ENCODE measurements at places on chromosomes 13 and 19.

GRCh38 chr19:40261631-40262030 lies 23.5 kb downstream of the AKT2 start:
- no peak for DNase-seq

DNA sequence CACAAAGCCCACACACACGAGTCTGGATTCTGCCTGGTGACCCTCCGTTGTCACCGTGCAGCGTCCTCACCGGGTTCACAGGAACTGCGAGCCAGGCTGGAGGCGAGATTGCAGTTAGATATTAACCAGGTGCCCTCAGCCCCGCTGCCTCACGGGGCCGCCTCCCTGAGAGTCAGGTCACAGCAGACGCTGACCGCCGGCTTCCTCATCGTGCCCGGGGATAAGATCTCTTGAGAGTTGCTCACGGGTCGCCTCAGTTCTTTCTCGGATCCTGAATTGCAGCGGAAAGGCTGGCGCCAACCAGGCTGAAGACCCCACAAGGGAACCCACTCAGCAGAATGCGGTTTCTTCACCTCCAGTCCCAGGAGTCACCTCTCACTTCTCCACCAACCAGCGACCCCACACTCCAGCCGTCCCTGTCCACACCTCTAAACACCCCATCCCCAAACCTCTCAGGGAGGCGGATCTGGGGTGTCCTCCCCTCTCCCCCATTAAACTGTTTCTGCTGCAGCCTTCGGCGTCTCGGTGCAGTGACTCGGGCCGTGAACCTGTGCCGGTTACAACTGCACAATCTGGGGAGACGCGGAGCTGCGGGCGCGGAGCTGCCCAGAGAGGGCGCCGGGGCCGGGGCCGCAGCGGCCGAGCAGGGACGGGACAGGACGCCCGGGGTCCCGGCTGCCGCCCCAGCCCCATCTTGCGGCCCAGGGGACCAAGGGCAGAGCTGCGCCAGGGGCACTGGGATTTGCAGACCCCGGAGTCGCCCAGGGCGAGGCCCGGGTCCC lies 591 bp downstream of the ZNF823 start:
- peak; percentile 13 for DNase-seq

DNA sequence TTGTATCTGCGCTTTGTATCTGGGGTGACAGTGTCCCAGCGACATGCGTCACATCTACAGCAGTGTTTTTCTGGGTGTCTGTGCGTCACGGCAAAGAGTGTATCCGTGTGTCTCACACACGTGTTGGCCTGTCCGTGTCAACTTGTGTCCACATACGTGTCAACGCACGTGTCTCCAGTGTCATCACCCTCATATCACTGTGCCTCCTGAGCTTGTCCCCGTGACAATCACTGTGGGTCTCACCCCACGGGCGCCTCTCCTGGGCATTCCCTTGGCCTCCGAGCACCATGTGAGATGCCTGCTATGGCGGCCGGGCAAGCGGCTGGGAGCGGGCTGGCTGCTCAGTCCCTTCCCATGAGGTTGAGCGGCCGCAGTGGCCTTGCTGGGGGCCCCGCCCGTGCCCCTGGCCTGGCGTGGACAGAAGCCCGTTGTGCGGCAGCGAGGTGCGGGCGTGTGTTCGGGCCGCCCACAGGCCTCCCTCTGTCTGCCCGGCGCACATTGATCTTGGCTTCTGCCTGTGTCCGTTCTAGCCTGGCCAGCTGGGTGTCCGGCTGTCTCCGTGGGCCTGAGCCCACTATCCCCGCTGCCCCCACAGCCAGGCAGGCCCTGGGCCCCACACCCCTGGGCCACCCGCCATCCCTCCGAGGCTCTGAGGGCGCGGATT lies 6.4 kb downstream of the NFIX start:
- DNase-seq, result no peak

DNA sequence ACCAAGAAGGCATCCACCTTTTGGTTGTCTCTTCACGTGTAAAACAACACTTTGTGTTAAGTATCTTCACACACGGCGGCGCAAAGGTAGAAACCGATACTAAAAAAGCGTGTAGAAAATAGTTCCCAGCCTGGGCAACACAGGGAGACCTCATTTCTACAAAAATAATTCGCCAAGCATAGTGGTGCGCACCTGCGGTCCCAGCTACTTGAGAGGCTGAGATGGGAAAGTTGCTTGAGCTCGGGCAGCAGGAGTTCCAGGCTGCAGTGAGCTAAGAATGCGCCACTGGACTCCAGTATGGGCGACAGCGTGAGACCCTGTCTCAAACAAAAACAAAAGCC lies 573 bp upstream of the ERCC5 start:
- DNase-seq, result no peak

- no peak for DNase-seq
Measured at GRCh38 chr13:79359064-79359463, 47.0 kb downstream of the RBM26 start.

GRCh38 chr19:6069268-6069791 lies 41.0 kb downstream of the RFX2 start:
- DNase-seq, result no peak

DNA sequence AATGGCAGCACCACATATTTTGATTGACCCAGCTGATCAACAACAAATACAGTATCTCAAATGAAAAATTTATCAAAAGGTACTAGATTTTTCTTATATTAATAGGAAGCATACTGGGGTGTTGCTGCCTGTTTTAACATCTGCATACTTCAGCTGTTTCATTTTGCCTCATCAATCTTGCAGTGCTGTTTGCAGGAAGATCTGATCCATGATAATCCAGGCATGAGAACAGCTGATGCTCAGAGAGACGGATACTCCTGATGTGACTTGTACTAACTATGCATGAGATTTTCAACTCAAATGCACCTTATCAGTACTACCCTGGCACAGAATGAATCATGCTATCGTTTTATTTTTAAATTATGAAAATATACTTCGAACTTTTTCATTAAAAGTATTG lies 2136.8 kb downstream of the PCDH9 start:
- no peak for DNase-seq

DNA sequence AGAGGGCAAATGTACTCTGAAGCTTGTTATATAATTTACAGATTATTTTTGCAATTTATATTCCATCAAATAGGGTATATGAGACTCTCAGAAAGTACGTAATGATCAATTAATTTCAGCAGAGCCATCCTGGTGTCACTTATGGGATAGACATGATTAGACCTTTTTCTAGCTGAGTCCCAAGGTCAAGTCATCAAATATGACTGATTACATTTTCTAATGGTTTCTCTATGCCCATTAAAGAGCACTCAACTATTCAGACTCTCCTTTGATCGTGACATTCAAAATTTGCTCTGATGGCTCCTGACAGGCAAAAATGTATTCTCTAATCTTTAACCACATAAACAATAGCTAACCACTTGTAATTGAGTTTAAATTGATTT lies 469.2 kb downstream of the COG6 start:
- no peak for DNase-seq

- no peak for DNase-seq
Measured at GRCh38 chr13:98559169-98559568, 17.7 kb downstream of the STK24 start.

- DNase-seq, result peak; percentile 60
Measured at GRCh38 chr13:106570299-106570852, 2.4 kb upstream of the ARGLU1 start.

DNA sequence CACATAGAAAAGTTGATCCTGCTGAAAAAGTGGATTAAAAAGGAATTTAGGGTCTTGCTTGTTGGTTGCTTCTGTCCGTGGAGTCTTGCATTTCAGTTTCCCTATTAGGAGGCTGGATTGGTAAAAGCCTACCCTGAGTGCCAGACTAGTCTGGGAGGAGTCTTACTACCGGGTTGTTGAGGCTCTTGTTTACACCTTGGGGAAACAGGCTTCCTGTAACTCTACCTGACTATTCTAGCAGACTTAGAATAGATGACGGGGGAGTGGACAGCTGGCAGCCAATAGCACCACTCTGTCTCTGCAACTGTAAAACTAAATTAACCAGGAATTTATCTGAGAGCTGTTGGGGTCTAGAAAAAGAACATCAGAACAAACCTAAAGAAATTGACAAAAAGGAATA lies 11.3 kb upstream of the MPHOSPH8 start:
- no peak for DNase-seq

GRCh38 chr13:106680796-106681472 lies 113.0 kb upstream of the ARGLU1 start:
- DNase-seq, result no peak

DNA sequence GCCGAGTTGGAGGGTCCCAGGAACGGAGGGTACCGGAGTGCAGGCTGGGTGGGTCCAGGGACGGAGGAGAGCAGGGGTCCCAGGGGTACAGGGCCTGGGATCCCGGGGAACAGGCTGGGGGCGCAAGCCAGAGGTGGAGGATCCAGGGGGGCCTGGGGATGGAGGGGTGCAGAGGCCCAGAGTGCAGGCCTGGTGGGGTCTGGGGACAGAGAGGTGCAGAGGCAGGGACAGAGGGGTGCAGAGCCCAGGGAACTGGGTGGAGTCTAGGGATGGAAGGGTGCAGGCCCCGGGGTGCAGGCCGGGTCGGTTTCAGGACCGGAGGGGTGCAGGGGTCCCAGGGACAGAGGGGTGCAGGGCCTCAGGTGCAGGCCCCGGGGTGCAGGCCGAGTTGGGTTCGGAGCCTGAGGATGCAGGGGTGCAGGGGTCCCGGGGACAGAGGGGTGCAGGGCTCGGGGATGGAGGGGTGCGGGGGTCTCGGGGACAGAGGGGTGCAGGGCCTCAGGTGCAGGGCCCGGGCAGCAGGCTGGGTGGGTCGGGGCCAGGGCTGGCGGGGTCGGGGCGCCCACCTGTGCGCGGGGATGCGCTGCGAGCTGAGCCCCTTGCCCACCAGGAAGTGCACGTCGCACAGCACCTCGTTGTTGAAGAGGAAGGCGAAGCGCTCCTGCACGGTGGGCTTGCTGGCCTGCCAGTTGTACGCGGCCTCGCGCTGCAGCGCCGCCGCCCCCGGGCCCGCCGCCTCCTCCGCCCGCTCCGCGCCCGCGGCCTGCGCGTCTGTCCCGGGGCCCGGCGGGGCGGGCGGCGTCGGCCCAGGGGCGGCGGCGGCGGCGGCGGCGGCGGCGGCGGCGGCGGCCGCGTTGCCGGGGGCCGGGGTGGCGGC lies 545 bp downstream of the BTBD2 start:
- no peak for DNase-seq

- DNase-seq, result no peak
Measured at GRCh38 chr13:61927648-61928047, 512.0 kb upstream of the PCDH20 start.

DNA sequence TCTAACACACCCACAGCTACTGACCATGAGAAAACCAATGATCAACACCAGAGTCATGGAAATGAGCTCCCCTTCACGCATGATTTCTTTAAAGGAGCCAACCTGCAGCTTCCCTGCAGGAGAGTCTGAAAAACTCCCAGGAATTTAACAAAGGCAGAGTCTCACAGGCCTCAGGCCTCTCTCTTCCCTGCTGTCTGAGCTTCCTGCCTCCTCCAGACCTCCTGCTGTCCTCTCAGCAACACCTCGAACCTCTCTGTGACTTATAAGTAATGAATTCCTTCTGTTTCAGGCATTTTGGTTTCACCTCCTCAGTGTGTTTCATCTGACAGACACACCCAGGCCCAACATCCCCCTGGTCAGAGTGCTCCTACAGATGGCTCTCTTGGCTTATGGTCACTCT lies 1044.4 kb downstream of the UQCRFS1 start:
- DNase-seq, result no peak

DNA sequence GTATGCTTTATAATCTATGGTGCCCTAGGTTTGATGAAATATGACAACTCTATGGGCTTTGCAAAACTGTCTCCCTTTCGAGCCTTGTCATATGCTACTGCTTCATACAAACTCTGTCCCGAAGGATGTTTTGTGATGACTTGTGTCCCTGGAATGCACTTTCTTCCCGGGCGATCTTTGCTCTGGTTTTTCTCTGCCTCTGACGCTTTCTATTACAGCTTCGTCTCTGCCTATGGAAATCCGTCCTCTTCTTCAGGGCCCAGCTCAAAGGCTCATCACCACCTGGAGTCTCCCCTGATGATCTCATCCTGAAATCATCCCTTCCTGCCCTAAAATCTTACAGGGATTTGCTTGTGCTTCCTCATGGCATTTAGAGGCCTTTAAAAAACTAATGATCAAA lies 191.5 kb upstream of the KL start:
- no peak for DNase-seq

DNA sequence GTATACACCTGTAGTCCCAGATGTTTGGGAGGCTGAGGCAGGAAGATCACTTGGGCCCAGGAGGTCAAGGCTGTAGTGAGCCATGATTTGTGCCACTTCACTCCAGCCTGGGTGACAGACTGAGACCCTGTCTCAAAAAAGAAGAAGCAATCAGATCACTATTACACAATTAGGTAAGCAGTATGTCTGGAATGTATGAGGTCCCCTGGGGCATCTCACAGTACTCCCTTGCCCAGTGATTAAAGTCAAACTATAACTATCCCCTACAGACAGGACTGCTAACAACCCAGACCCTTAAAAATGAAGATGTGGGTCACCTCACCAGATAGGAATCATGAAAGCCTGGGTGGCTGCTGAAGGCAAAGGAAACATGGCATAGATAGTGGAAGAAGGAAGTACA lies 9.4 kb upstream of the PAN3 start:
- DNase-seq, result no peak

- no peak for DNase-seq
Measured at GRCh38 chr19:17931532-17932191, 1.2 kb upstream of the CCDC124 start.

- DNase-seq, result no peak
Measured at GRCh38 chr13:28268800-28269223, 130.5 kb downstream of the PAN3 start.

GRCh38 chr19:27657271-27658051 lies 1555.5 kb downstream of the UQCRFS1 start:
- DNase-seq, result no peak

- DNase-seq, result no peak
Measured at GRCh38 chr19:40762754-40763470, 11.9 kb downstream of the SNRPA start.

DNA sequence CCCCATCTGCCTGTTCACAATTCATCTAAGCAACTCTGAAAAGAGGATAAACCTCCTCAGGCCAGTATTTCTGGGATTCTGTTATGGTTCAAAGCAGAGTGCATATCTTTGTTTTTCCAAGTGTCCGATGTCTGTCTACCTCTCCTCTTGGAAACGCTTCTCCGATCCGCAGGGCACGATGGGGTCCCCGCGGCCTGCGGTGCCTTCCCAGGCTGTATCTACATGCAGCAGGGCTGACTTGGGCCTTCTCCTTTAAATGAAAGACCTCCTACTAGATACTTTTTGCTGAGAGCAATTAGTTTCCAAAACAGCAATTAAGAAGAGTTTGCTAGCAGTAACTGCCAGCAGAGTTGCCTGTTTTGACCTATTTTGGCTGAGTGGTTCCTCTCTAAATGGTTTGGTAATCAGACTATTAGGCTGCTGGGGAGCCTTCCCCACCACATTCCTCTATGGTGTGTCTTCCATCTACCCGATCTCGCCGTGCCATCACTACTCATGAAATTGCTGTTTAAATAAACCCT lies 23.5 kb downstream of the COL4A2 start:
- no peak for DNase-seq

GRCh38 chr13:106821979-106822378 lies 254.0 kb upstream of the ARGLU1 start:
- no peak for DNase-seq

- no peak for DNase-seq
Measured at GRCh38 chr13:60754211-60755090, 357.4 kb downstream of the TDRD3 start.

- no peak for DNase-seq
Measured at GRCh38 chr13:92894447-92894846, 332.2 kb upstream of the GPC6 start.
